NCI-H82 (cell line): ENCODE measurements at places on chromosomes 13 and 19.
A peak's percentile ranks its signal among the peaks of the same experiment; 100 is the strongest.

DNA sequence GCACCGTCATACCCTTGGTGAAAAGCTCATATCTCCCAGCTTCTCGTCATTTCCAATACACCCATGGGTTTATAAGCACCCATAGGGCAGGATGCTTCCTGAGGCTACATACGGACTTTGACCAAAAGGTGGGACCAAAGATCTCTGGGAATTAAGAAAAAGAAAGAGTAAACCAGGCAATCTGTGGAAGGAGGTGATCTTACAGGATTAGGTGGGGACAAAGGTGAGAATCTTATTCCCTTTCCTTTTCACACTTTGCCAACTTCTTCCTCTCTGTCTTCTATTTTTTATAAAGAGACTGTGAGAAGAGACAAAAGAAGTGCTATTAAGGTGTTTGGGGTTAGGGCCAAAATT lies 172.0 kb downstream of the DLEU7 start:
- DNase-seq, result no peak

DNA sequence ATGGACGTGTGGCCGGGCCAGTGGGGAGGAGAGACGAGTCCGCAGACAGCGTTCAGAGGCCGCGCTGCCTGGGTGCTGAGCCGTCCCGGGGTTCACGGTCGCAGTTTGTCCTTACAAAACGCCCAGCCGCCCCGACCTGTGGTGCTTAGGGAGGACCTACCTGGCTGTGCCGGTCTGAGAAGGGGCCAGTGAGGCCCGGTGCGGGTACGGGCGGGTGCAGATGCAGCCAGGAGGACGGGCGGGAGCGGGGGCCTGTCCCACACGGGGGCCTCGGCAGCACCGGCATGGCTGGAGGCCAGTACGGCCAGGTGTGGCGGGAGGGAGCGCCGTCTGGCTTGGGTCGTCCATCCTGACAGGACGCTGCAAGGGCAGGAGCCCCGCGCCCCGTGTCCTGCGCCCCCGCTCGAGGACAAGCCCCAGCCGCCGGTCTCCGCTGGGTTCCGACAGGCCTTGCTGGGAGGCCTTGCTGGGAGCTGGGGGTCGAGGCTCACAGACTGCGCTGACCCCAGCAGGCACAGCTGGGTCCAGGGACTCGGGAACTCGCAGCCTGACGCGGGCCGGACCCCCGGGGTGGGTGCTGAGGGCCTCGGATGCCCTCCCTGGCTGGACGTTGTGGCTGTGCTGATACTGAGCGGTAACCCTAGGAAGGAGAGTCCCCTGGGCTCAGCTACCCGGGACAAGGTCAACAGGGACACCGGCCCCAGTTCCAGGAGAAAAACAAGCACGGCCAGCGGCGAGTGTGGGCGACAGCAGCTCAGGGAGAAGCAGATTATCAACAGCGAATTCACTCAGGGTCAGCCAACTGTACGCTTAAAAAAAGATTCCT lies 5.3 kb upstream of the PROZ start:
- no peak for DNase-seq

- no peak for DNase-seq
Observed at GRCh38 chr13:59789558-59789957, 374.2 kb downstream of the DIAPH3 start.

- no peak for DNase-seq
Observed at GRCh38 chr13:36146511-36147269, 15.5 kb upstream of the DCLK1 start.

DNA sequence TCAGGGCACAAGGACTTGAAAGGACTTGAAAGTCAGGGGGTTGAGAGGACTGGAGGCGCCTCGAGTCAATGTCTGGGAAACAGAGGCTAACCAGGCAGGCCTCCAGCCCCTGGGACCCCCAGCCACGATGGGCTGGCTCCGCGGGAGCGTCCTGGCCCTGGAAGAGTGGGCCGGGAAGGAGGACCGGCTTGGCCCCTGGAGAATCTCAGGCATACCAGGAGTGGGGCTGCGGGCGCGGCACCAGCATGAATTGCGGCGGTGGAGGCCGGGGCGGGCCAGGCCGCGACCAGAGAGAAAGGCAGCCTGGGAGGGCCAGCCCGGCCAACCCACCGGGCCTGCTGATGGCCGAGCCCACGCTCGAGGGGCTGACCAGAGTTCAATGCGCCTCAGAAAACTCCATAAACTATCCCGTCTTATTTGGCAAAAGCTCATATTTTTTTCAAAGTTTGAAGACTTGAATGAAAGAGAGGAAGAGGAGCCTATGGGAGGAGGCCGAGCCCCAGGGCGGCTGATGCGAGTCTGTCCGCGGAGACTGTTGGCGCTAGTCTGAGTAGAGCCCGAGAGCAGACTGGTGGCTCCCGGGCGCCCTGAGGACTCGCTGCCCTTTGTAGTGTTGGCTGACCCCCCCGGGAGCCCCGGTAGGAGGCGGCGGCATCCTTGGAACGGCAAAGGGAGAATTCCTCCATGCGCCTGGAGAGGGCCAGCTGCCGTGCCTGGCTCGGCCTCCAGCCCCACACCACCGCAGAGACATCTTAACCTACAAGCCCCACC lies 68.0 kb downstream of the MLLT1 start:
- no peak for DNase-seq

DNA sequence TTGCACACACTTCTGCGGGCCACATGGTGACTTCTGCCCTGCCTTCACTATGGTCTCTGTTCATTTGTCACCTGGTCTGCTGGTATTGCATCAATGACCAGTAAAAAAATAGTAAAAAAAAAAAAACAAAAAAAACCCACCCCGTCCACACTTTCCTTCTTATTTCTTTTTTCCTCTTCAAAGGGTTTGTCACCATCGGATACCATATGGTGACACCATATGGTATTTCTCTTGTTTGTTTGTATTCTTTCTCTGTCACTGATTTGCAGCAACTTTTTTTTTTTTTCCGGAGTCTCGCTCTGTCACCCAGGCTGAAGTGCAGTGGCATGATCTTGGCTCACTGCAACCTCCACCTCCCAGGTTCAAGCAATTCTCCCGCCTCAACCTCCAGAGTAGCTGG lies 26.2 kb upstream of the OR7C2 start:
- peak; percentile 65 for DNase-seq

GRCh38 chr19:3605361-3605760 lies 1.3 kb downstream of the TBXA2R start:
- no peak for DNase-seq

- peak; percentile 75 for DNase-seq
Observed at GRCh38 chr19:41541990-41542584, 33.9 kb upstream of the CEACAM21 start.
